Left ventricle myocardium superior (tissue), 1 donor: ENCODE measurements at places on chromosomes 12 and 14. TPM values are rescaled to one million over a fixed set of nuclear protein-coding genes. Genes with fewer than 3 reads are reported as not detected.
A peak's percentile ranks its signal among the peaks of the same experiment; 100 is the strongest.

KLRC4 gene
- not detected for total RNA-seq

SLC39A2 gene
- not detected for total RNA-seq

GRCh38 chr12:87363497-87364084, 665.6 kb downstream of the C12orf50 start:
- DNase-seq: no peak

DNA sequence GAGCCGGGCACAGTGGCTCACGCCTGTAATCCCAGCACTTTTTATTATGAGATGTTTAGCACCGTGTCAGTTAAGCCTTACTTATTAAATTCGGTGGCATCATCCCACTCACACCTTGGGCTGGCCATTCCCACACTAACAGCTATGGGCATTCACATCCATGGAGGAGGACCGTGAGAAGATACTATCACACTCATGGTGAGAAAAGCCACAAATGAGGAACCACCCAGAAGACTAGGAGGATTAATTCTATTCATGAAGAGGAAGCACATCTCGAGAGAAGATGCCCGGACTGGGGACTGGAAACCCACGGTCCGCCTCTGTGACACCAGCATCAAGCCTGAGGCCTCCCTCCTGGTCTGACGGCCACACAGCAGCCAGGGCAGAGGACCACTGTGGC, 4.9 kb downstream of the CDC42BPB start:
- no peak for DNase-seq

KCNJ8 gene
- 55.5 TPM for total RNA-seq

- no peak for DNase-seq
These were observed 13.3 kb upstream of the BDKRB2 start for GRCh38 chr14:96191353-96191752.

STXBP6 gene
- 43.5 TPM for total RNA-seq

PPHLN1 gene
- total RNA-seq: 27.8 TPM

DAO gene
- total RNA-seq: not detected

DNA sequence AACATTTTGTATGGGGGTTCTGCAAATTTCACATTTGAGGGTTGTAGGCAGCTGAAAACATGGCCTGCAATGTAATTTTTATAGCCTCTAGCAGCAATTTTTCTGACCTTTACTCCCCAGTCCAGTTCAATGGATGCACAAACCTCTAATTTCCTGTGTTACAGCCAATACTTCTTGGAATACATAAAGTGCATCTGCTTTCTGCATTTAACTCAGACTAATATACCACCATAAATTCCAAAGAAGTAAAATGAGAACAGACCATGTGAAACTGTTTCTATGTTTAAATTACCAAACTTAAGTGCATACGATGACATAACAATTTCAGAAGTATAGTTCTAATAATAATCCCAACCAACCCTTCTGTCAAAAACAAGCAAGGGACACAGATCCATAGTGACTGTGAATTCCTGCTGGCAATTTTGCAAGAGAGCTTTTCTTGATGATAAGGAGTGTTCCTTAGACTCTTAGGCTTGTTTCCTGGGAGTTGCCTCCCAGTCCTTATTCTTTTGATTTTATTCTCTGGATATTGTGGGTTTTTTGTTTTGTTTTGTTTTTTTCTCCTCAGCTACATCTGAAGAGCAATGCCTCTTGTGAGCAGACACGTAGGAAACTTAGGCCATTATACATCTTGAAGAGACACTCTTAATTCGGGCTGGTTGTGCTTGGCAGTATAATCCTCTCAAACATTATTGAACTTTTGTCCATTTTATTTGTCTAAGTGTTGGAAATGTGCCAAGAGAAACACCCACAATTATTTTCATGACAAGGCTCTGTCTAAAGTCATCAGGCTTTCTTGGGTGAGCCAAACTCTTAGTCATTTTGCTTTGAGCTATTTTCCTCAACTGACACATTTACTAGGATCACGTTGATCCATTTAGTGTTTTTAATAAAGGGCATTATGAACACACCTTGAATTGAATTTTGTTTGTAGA, 51.3 kb upstream of the RERGL start:
- no peak for DNase-seq

- no peak for DNase-seq
These were observed 841 bp downstream of the GLI1 start for GRCh38 chr12:57460468-57460784.

TOMM20L gene
- total RNA-seq: not detected

DNA sequence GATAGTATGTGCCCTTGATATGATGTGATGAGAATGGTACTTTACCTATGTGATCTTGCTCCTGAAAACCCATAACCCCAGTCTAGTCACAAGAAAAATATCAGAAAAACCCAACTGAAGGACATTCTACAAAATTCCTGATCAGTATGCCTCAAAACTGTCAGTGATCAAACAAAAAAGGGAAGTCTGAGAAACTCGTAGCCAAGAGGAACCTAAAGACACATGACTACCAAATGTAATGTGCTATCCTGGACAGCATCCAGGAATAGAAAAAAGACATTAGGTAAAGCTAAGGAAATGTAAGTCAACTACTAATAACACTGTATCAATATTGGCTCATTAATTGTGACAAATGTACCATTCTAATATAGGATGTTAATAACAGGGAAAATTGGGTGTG, 4.1 kb upstream of the WIF1 start:
- no peak for DNase-seq

- DNase-seq: no peak
These were observed 15.5 kb downstream of the C14orf132 start for GRCh38 chr14:96054661-96055060.

EML5 gene
- 0.25 TPM for total RNA-seq

GRCh38 chr12:100554608-100555077, 18.8 kb upstream of the GAS2L3 start:
- DNase-seq: no peak

DNA sequence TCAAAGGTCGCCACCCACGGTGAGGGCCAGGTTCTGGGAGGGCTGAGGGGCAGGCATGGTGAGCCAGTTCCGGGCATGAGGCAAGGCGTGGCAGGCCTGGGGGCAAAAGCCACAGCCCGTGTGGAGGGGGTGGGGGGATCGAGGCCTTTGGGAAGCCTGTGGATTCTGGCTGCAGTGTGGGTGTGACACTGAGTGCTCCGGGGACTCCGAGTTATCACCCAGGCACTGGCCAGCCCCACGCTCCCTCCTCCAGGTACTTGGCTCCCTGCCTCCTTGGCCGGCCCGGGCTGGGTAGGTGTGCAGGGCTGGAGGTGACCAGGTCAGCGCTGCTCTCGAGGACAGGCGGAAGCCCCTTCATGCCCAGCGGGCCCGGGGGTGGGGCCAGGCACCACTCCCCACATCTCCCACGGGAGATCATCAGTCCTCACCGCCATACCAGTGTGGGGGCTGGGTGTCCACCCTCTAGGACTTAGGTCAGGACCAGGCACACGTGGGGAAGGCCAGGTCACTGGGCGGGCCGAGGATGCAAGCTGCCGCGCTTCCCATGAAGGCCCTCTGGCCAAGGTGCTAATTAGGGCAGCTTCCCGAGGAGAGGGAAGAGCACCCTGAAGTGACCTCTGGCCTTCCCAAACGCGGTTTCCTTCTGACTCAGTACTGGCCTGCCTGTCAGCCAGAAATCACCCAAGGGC, 34.1 kb upstream of the TDRD9 start:
- no peak for DNase-seq

DNA sequence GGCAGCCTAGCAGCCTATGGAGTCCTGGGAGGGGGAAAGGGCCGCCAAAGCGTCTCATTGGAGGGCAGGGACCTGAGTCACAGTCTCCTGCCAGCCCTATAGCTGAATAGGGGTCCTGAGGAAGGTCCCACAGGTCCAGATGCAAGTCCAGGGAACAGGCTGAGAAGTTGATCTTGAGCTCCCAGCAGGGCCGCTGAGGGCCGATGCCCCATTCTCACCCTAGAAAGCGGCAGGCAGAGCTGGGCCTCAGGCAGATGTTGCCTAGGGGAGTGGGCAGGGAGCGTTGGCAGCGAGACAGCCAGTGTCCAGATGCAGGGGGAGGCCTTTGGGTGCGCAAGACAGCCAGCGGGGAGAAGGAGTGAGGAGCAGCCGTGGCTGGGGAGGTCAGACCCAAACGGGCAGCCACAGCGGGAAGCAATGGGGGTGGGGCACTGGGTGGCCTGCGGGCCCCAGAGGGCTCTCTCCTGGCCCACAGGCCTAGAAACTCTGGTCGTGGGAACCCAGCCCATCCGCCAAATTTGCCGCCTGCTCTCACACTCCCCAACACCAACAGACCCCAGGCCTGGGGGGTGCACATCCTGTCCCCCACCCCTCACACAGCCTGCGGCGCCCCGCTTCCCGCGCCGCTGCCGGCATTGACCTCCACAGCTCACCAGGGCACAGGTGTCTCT, 1.1 kb downstream of the HDAC7 start:
- DNase-seq: peak; percentile 62

DNA sequence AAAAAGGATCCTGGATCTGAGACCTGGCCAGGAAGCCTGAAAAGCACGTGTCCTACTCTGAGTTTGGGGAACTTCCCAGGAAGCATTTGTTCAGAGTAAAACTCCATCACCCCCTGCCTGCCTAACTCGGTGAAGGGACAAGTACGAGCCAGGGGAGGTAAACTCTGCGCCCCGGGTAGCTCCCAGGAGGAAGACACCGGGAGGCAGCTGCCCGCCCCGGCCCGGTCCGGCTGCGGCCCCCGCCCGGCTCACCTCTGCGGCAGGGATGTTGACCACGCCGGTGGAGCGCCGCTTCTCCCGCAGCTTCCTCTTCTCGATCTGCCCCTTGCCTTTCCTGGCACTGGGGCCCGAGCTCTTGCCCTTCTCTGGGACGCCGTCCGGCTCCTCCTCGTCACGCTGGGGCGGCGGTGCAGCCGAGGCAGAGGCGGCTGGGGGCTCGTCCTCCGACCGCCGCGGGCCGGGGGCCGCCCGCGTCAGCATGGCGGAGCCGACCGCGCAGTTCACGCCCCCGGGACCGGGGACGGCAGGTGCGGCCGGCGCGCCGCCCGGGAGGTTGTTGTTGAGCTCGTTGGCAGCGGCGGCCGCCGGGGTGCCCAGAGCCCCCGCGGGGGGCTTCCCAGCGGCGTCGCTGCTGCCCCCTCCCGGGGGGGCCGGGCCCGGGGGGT, 1.2 kb downstream of the PAWR start:
- peak; percentile 54 for DNase-seq

DNA sequence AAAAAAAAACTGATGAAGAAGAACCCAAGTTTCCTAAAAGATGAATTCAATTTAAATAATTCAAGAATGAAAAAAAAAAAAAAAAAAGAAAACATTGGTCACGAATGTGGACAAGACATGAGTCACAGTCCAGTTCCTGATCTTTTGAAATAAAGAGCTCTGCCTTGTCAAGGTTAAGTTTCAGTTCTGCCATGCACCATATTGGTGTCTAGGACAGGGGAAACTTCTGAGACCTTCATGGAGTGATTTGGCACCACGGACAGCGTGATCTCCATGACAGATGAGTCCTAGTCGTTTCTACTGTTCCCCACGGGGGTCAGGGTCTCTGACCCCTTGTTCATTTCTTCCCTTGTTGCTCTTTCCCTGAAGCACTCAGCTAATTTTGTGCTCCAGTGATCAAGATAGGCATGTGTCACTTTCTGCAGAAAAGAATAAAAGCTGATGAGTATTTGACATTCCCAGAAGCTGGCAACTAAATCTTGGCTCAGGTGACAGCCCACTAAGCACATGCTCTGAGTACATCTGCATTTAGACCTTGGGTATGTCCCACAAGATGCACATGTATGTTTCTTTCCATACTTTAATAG, 1159.7 kb downstream of the BCL11B start:
- no peak for DNase-seq

- peak; percentile 44 for DNase-seq
These were observed 13.0 kb upstream of the TMED2 start for GRCh38 chr12:123571343-123571813.

DNA sequence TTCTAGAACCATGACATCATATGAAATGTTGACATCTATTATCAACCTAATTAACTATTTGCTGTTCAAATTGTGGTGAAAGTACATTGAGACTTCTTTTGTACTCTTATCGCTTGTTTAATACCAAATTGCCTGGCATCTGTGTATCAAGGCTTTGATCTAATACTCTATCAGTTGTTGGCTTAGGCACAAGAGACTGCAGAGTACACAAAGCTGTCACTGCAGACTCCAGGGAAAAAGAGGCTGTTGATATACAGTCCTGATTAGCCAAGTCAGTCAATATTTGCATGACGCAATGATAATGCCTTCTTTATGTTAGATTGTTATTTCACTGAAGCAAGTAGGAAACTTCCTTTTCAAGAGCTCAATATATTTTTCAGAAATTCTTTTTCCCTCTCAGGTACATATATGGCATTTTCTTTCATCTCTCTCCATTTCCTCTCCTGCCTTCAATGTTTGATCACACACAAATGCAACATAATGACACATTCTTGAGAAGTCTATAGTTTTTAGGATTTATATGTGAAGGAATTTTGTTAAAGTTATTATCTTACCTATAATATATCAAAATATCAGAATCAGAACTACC, 32.3 kb upstream of the PTCSC3 start:
- DNase-seq: no peak

DNA sequence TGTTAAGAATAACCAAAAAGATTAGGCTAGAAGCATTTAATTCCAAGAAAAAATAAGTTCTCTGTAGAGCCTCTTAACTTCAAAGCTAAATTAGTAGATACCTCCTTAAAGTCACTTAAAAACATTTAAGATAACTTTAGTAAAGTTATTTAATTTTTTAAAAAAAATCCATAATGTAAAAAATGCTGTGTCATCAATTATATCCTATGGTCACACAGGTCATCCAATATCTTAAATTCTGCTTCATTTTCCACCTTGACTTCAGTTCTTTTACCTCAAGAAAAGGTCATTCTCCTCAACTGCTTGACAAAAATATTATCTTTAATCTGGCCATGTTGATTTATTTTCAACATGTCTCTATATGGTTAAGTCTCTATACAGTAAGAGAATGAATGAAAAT, 274.3 kb downstream of the PRKD1 start:
- DNase-seq: no peak

- no peak for DNase-seq
These were observed 141.3 kb upstream of the FKBP4 start for GRCh38 chr12:2653461-2653965.

DNA sequence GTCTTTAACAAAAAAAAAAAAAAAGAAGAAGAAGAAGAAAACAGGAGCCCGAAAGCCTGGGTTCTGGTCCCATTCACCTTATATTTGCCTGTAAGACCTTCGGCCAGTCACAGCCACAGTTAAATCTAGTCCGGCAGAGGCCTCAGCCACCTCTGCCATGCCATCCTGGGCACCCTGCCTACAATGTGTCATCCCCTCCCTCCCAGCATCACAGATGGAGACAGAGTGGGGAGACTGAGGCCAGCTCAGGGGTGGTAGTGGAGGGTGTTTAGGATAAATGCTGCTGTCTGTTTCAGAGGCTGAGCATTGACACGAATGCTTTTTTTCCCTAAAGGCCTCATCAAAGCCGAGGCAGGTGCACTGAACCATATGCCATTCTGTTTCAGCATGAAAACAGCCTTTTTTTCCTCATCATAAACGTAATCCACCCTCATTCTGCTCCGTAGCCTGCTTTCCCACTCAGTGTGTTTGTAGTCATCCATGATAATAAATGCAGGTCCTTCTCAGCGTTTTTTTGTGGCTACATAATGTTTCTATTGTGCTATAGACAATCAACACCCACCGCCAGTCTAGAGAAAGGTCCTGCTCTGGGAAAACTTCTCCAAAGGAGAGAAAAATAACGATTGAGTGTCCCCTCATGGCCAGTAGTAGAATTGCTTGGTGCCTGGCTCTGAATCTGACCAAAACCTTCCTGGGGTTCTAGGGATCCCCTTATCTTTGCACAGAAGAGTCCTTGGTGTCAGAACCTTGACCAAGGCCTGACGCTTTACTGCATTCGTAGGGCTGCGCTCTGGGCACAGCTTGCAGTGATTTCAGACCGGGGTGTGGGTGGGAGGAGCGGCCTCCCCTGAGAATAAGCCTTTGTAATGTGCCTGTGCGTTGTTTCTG, 41.1 kb upstream of the TSPAN9 start:
- DNase-seq: no peak

- no peak for DNase-seq
These were observed 86.2 kb upstream of the CMKLR1 start for GRCh38 chr12:108425238-108425795.
